Activated gamma-delta T cell treated with anti-CD3 and anti-CD28 coated beads, Interleukin-2, amount 50 U/mL, for 16 hours (primary cell): ENCODE measurements at places on chromosomes 7 and 10.

- no peak for DNase-seq
Measured at GRCh38 chr7:71526106-71526505, 394.2 kb downstream of the GALNT17 start.

- no peak for DNase-seq
Measured at GRCh38 chr10:5467207-5467535, 32.2 kb downstream of the CALML5 start.

DNA sequence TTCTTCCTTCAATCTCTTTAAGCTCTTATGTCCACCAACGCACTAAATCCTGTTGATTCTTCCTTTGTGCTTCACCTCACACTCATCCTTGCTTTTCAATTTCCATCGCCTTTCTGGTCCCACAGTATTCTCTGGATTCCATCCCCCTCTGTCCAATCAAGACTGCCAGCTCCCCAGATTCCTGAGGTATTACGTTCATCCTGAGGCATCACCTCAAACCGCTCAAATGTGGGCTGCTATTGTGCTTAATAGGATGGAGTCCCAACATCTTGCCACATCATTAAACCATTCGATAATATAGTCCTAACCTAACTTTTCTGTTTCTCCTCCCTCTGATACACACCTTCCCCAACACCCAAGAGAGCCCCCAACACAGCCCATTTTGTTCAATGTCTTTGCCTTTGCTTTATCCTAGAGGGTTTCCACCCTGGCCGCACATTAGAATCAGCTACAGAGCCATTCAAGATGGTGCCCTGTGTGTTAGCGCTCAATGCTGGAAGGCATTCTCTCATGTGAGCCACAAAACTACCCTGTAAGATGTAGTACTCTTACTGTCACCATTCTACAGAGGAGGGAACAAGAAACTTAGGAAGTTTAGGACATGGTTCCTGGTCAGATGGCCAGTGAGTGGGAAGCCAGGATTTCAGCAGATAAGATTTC is 79.5 kb upstream of the LEP start:
- DNase-seq = no peak

- no peak for DNase-seq
Measured at GRCh38 chr7:31061185-31061584, 9.1 kb downstream of the ADCYAP1R1 start.

- DNase-seq = no peak
Measured at GRCh38 chr7:129750501-129750900, 139.0 kb downstream of the NRF1 start.

- DNase-seq = peak; percentile 5
Measured at GRCh38 chr7:36863901-36864701, 139.8 kb upstream of the AOAH start.

DNA sequence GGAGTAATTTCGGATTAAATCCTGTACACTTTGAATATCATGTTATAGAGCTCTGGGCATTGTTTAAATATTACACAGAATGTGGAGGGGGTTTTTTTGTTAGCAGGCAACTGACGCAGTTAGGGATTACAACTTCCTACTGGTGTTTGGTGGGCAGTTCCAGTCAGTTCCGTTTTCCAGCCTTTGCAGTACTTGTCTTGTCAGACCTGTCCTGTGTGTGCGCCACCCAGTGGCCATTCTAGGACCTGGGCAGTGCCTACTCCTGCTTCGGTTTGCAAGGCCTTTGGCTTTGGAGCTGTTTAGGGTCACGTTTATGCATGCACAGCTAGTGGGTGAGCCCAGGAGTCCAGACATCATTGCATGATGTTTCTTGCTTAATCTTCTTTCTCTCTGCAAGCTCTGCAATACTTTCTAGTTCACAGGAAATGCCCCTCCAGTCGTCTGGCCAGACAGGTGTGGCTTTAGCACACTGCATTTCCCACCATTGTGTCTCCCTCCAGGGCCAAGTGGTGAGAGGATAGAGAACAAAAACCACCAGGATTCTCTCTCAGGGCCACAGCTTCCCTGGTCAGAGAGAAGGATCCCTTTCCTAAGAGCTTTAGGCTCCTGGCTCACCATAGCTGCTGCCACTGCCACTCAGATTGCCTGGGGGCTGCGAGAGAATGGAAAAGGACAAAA is 96.5 kb upstream of the TARP start:
- DNase-seq = peak; percentile 76

- DNase-seq = no peak
Measured at GRCh38 chr7:122692769-122693309, 6.1 kb downstream of the RNF133 start.

GRCh38 chr10:89129911-89130310 is 77.2 kb downstream of the CH25H start:
- DNase-seq = no peak

DNA sequence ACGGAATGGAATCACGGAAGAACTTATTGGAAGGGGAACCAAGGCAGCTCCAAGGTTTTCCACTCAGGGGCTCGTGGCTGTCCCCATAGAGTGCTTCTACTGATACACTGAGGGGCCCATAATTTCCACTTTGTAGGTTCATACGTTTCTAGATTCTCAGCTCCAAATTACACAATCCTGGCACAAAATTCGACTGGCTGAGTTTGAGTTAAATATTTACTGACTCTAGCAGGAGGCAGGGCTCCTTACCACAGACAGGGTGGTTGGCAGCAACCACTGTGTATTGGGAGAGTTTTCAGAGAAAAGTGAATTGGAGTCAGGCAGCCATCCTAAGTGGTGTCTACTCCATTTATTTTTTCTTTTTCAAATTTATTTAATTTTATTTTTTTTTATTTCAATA is 55.4 kb upstream of the SEC61G start:
- DNase-seq = no peak

- DNase-seq = no peak
Measured at GRCh38 chr10:25666276-25666675, 267.8 kb upstream of the MYO3A start.

DNA sequence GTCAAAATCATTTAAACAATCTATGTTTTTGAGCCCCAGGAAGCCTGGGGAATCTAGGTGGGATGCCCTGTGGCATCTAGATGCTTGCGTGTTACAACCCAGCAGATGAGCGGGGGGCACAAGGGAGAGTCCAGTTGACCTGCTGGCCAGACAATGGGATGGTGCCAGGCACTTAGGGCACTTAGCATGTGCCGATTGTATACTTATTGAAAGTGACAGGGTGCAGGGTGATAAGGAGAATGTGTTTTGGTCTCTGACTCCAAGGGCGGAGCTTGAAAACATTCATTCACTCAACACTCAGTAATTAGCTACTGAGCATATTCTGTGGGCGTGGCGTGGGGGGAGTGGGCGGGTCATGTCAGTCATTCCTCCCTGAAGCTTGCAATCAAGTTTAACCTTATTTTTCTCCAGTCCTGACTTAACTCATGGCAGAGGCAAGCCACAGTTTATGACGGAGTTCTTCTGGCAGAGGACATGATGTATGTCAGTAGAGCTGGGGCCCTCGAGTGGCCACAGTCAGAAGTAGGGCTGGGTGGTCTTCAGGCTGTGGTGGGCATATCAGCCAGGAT is 115.1 kb downstream of the PRKCQ start:
- no peak for DNase-seq

- no peak for DNase-seq
Measured at GRCh38 chr10:103044942-103045489, 126.9 kb downstream of the CNNM2 start.

GRCh38 chr7:139602143-139602722 is 78.7 kb downstream of the CLEC2L start:
- DNase-seq = no peak

GRCh38 chr7:45702751-45703150 is 128.6 kb downstream of the ADCY1 start:
- no peak for DNase-seq

DNA sequence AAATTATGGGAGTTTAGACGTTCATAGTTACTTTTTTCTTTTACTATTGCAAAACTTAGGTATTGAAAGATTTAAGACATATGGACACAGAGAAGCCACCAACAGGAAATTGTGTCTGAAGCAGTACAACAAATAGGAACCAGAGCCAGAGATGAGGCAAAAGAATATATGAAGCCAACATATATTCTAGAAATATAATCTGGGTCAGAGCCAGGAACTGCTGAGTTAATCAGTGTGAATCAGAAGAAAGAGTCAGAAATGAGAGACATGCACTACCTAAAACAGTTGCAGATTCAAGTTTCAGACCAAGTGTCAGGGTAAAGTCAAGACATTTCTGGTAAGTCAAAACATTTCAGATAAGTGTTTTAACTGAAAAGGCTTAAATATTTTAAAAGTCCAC is 67.7 kb downstream of the DGKB start:
- no peak for DNase-seq

DNA sequence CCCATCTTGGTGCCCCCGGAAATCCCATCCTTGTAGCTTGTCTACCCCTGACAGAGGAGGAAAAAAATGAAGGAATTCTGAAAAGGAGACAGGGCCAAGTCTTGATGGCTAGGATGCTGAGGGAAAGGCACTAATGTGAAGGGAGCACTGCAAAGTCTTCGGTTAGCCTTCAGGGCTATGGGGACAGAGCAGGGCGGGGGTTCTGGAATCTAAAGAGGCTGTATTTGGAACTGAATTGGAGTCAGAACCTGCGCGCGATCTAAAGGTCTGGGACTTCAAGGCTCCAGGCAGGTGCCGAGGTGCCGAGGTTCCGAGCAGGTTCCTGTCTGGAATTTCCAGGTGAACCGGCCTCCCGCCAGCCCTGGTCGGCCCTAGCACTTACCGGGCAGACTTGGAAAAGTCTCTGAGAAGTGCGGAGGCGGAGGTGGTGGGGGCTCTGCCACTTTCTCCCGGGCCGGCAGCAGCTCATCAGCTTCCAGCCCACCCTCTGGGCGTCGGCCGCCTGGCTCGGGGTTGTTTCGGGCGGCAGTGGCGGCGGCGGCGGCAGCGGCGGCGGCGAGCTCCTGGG is 781 bp downstream of the GBX1 start:
- no peak for DNase-seq

GRCh38 chr7:27751888-27752660 is 12.1 kb downstream of the TAX1BP1 start:
- no peak for DNase-seq

- no peak for DNase-seq
Measured at GRCh38 chr10:121683366-121683765, 85.1 kb upstream of the FGFR2 start.

GRCh38 chr10:87658321-87658795 is 1.3 kb upstream of the PAPSS2 start:
- no peak for DNase-seq

- DNase-seq = no peak
Measured at GRCh38 chr10:85235258-85235657, 906.9 kb downstream of the CCSER2 start.

DNA sequence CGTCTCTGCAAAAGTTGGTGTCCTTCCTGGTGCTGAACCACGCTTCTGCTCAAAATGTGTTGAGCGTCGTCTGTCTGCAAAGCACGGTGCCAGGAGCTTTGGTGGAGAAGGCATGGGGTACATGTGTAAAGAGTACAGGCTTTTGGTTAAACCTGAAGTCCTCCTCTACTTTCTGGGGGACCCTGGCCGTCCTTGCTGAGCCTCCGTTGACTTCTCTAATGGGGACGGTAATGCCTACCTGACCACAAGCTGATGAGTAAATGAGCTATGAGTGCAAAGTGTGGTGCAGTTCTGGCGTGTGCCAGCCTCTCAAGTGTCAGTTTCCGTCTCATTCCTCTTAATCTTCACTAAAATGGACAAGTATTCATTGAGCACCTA is 527 bp upstream of the HERPUD2 start:
- no peak for DNase-seq

DNA sequence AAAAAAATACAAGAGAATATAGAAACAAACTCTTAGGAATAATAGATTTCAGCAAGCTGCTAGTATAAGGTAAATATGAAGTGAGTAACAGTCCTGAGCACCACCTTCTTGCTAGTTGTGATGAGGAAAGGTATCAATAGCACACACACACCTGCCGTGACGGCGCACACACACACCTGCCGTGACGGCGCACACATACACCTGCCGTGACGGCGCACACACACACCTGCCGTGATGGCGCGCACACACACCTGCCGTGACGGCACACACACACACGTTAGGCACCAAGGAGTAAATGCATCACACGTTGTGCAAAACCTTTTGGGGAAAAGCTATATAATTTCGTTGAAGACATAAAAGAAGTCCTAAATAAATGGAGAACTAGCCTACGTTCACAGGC is 4.7 kb upstream of the JAKMIP3 start:
- DNase-seq = no peak

DNA sequence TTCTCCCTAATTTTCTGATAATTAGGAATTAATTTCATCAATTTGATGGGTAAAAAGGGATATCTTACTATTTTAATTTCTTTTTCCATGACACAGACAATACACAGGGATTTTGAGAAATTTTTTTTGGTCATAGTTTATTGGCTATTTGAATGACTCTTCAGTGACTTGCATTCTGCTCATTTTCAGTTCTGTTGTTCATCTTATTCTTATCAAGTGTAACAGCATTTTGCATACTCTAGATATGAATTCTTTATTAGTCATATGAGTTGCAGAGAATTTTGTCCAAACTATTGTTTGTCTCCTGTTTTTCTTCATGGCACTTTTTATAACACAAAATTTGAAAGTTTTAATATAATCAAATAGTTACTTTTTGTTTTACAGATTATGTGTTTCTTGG is 41.7 kb downstream of the MKLN1 start:
- no peak for DNase-seq

- DNase-seq = peak; percentile 17
Measured at GRCh38 chr10:74177140-74177677, 26.2 kb downstream of the ADK start.

GRCh38 chr7:50717181-50717580 is 65.5 kb downstream of the GRB10 start:
- no peak for DNase-seq

GRCh38 chr10:122461729-122462532 is 578 bp downstream of the HTRA1 start:
- no peak for DNase-seq

DNA sequence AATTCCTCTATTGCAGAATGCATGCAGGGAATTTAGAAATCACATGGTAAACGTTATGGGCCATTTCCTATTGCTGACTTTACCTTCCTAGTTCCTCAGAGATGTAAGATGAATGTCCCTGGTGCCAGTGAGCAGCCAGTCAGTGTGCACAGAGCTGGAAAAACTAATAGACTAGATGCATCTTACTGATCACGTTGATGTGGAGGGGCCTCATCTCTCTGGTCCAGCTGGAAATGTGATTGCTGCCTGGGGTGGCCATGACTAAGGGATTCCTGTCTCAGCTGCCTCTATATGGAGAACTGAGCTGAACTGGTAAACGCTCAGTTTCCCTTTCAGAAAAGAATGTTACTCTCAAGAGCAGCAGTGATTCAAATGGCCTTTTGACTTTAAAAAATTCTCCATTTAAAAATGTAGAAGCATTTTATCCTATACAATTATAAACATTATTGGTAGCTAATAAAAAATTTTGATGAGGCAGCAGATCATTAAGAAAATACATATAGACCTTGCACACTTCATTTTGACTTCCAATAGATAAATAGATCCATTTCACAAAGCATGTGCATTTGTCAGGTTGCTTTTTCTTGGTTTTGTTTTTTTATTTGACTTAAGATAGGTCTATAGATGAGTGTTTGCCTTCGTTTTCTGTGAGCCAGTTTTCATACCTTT is 80.5 kb upstream of the INSYN2A start:
- no peak for DNase-seq
